Spleen (tissue), 13 donors: ENCODE measurements at places on chromosomes 5 and 9. TPM values are rescaled to one million over a fixed set of nuclear protein-coding genes. Genes with fewer than 3 reads are reported as not detected.

The SPINK13 gene
- not detected for total RNA-seq

DNA sequence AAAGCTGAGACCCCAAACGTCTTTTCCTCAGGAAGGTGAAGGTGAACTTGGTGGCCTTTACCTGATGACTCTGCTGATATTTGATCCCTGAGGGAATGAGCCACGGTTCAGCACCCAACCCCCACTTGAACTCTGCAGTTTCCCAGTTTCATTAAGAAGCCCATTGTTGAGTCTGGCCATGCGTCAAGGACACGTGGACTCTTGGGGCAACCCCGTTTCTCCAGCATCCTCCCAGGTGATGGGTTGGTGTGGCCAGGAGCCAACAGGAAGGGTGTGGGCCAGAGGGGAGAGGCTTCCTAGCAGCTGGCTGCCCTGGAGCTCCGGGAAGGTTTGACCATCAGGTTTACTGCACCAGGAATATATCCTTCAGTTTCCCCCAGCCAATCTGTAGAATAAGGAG, 59.5 kb upstream of the GNE start:
- no peak for DNase-seq

GRCh38 chr5:98713027-98713426, 60.4 kb upstream of the RGMB start:
- DNase-seq: no peak

DNA sequence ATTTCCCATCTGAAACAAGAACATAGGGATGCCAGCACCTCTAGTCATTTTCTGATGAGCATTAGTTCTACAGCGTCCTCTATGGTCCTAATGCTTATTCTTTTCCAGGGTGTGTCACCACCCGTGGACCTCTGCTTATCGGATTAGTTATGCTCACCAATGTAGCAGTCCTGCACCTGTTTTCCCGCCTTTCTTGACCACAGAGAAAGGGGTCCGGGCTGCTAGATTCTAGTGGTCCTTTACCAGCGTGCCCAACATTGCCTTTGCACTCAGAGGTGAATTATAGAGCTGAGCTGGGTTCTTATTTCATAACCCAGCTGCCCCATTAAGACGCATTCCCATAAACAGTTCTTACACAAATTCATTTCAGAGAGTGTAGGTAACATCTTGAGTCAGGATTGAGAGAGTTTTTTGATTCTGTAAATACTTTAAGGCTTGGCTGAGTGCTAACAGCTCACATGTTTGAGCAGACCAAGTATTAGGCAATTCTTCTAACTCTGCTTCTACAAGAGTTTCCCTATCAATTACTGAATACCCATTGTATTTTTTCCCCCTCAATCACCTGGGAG, 2205.1 kb upstream of the C9orf72 start:
- no peak for DNase-seq

DNA sequence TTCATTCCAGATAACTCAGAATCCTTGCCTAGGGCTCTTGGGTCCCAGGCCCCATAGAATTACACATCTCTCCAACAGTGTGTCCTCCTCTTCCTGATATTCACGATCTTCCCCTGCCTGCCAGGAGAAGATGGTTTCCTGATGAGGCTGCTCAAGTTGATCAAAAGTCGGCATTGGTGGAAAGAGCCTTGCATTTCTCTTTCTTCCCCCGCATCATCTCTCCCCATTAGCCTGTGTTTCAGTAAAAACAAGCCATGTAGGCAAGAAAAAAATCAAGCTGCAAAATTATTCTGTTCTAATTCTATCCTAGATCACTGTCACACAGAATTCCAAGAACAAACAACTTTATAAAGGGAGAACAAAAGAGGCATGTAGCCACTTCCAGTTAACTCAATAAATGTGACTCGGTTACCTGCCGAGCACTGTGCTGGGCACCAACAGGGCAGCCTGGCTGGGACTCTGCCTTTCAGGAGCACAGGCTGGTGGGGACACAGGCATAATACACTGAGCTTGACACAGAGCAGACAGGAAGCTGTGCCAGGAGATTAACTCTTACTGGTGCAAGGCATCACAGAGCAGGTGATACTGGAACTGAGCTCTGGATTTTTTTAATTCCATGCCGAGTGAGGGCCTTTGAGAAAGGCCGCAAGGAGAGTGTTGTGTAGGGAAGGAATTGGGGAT, 25.6 kb downstream of the TMOD1 start:
- DNase-seq: no peak

DNA sequence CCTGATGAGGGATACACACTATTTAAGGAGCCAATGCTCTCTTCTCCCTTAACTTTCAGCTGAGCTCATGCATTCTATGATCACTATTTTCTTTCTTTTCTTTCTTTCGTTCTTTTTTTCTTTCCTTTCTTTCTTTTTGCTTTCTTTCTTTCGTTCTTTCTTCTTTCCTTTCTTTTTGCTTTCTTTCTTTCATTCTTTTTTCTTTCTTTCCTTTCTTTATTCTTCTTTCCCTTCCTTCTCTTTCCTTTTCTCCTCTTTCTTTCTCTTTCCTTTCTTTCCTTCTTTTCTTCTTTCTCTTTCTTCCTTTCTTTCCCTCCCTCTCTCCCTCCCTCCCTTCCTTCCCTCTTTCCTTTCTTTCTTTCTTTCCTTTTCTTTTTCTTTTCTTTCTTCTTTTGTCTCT, 761.2 kb downstream of the SEMA5A start:
- DNase-seq: no peak

The PTGES gene
- total RNA-seq: 1.9 TPM

GRCh38 chr5:150363185-150363584, 5.7 kb downstream of the TCOF1 start:
- DNase-seq: no peak

The SETD9 gene
- total RNA-seq: 6.0 TPM

DNA sequence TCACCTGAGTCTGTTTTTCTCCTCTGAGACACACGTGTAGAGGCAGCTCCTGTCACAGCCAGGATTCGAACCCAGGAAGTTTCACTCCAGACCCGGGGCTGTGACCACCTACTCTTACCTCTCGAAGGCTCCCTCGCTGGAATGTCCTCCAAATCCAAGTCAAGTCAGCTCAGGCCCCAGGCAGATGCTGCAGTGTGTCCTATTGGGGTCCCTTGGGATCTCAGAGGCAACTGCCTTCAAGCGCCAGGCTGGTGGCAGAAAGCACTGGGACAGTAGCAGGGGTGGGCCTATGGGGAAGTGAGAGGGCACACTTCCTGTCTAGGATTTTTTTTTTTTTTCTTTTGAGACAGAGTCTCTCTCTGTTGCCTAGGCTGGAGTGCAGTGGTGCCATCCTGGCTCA, 762 bp upstream of the ST6GALNAC4 start:
- peak; percentile 86 for DNase-seq

DNA sequence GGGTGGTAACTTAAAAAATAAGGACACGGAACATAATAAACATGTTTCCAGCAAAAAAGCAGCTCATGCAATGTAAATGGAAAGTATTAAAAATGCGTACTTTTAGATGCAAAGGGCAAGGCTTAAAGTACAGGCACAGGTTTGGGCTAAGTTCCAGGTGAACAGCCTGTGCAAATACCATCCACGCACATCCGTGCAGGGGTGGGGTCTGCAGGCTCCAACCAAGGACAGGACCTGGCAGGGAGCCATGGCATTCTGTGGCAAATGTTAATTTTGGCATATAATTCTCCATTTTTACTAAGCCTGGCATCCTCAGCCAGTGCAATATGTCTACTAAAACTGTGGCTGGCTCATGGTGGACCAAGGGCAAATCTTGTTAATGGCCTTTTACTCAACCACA, 365.8 kb upstream of the DAP start:
- DNase-seq: no peak

DNA sequence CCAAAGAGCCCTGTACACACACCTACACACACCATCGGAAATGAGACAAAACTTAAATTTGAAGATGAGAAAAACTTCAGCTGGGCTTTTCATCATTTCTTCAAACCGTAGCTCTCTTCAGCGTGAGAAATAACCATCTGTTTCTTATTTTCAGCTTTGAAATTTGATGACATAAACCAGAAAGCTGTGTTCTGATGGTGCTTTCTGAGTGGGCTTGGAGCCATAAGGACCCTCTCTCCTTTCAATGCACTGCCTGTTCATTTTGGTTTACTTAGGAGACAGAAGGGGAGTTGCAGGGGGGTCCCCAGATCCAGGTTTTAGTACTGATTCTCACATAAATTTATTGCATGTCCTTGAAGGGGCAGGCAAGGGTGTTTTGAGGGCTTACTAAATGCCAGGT, 9.5 kb downstream of the FBXO10 start:
- DNase-seq: no peak

DNA sequence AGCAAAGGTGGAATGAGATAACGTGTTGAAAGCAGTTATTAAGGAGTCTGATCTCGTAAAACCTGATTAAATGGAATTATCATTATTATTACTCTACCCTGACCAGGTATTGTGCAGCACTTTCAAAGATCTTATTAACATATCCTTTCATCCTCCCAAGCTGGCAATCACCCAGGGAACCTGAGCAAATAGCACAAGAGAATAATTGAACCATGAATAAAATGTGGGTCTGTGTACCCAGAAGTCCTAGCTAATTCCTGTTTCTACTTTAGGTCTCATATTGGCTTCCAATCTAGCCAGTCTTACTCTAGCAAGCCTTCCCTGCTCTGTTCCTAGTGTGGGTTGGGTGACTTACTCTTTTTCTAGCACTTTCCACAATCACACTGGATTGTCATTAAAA, 162.2 kb upstream of the STK32A start:
- no peak for DNase-seq

The FAM153A gene
- total RNA-seq: 45.7 TPM
